ENCODE measurements at places on chromosomes 6 and 20.
A peak's percentile ranks its signal among the peaks of the same experiment; 100 is the strongest.

- no peak for DNase-seq
These were observed 5.0 kb downstream of the COL21A1 start for GRCh38 chr6:56242346-56242745.

GRCh38 chr6:113684382-113684901 lies 172.7 kb upstream of the MARCKS start:
- DNase-seq = peak; percentile 51

- peak; percentile 81 for DNase-seq
These were observed 224.0 kb upstream of the PLN start for GRCh38 chr6:118324116-118324515.

DNA sequence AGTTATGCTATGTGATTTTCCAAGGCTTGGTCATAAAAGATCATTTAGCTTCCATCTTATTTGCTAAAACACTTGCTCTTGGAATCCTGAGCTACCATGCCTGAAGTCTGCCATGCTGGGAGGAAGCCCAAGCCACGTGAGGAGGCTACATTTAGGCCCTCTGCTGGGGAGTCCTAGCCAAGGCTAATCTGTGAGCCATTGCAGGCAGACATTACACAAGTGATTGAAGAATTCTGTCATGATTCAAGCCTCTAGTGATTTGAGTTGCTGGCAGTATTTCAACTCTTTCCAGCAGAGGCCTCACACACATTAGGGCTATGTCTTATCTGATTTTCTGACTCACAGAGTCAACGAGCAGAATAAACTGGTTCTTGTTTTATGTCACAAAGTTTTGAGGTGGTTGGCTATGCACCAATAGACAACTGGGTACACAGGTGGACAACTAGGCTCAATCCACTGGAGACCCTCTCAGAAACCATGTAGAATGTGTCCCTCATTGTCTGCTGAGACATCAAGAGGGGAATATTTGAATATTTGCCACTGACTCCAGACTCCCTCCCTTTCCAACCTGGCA lies 227.2 kb upstream of the SULF2 start:
- peak; percentile 27 for DNase-seq

GRCh38 chr6:77986380-77987034 lies 333.7 kb downstream of the MEI4 start:
- no peak for DNase-seq

DNA sequence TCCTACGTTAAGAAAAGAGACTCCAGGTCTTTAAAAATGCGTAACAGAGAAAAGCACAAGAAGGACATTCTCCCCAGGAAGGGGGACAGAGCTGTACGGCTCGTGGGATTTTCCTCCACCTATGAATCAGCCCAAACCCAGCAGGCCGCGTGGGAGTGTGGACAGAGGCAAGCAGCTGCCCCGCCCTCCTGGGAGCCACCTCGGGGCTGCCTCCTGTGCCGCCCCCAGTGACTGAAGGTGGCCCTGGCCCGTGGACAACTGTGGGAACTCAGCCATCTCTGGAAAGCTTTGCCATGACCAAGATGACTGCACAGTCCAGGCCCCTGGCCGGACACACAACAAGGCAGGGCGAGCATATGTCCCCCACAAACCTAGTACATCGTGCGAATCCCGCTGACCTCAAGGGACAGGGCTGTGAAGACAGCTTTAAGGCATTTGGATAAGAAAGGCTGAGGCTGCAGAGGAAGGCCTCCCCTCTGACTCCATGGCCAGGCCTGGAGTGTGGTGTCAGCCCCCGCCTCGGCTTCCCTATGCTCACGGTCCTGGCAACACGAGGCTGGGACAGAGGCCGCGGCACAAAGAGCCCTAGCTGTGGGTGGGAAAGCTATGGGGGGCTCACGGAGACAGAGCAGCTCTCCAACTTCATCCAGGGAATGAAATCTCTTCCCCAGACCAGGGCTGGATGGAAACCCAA lies 26.9 kb downstream of the PXDC1 start:
- DNase-seq = no peak

GRCh38 chr20:2465100-2465499 lies 5.5 kb downstream of the SNRPB start:
- DNase-seq = no peak

- DNase-seq = no peak
These were observed 272.9 kb downstream of the PRL start for GRCh38 chr6:22023937-22024336.

DNA sequence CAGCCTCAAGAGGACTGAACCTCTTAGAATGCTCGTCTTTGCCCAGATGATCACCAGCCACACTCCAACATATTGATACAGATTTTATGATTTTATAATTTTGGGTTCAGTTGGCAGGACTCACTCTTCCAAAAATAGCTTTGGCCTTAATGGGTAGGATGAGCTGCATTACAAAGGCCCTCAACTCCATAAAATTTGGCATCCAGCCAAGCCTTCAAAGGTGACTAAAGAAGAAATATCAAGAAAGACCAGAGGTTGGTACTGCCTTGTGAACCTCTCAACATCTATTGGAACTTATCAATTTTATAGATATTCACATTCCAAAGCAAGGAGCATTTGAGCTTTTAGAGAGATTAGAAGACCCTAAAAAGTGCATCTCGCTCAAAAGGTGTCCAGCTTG lies 48.4 kb upstream of the SNAP25 start:
- no peak for DNase-seq

GRCh38 chr6:48222241-48222640 lies 111.2 kb upstream of the PTCHD4 start:
- DNase-seq = no peak

DNA sequence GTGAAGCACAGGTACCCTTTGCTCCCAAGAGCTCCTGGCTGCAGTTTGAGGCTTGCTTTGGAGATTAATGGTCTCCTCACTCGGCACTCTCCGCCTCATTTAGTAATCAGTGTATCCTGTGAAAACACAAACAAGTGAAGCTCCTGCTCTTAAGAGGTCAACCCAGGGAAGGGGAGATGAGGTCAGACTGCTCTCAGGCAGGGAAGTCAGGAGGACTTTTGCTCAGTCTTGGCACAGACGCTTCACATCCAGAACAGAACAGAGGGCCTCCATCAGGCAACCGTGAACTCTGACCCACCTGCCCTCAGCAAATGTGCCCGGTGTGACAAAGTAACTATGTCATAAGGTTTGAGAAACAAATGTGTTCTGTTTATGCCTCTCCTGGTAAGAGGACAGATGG lies 428.8 kb upstream of the JARID2 start:
- no peak for DNase-seq

DNA sequence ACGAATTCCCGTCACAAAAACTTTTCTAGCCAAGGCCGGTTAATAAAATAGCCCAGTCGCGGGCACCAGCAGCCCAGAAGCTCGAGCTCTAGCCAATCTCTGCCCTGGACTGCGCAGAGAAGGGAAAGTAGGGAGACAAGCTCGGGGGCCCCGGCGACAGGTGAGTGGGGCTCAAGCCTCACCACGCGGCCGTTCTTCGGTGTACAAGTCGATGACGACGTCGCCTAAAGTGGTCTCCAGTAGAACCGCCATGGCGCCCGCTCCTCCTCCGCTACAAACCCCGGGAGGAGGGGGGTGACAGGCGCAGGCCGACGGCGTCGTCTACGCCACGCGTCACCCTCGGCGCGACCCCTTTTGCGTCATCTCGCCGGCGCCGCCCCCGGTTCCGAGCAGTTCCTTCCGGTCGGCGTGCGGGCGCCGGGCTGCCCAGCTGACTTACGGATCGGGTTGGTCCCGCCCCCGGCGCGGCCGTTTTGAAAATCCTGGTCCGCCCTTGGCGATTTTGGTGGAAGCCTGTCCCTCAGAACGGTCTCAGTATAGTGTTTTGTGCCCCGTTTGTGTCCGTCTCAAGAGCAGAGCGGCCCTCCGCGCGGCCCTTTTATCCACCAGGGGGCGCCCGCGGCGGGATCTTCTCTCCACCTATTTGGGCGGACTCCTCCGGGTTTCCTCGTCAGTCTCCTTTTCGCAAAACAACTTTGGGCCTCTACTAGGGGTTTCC lies at the start of gene PPIL4:
Gene PPIL4 (minus strand): TSS at position 290 of the 718 bp plus-strand sequence. CDS start 38 bp downstream, at position 252.
- peak; percentile 97 for DNase-seq

DNA sequence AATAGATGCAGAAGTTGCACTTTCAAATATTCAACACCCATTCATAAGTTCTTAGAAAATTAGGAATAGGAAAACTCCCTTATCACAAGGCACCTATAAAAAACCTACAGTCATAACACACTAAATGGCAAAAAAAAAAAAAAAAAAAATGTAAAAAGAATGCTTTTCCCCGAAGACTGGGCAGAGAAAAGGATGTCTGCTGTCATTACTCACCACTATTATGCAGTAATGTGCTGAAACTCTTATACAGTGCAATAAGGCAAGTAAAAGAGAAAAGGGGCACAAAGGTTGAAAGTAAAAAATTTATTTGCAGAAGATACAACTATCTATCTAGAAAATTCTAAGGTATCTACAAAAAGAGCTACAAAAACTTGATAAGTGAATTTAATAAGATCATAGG lies 607.8 kb upstream of the ARID1B start:
- DNase-seq = no peak

DNA sequence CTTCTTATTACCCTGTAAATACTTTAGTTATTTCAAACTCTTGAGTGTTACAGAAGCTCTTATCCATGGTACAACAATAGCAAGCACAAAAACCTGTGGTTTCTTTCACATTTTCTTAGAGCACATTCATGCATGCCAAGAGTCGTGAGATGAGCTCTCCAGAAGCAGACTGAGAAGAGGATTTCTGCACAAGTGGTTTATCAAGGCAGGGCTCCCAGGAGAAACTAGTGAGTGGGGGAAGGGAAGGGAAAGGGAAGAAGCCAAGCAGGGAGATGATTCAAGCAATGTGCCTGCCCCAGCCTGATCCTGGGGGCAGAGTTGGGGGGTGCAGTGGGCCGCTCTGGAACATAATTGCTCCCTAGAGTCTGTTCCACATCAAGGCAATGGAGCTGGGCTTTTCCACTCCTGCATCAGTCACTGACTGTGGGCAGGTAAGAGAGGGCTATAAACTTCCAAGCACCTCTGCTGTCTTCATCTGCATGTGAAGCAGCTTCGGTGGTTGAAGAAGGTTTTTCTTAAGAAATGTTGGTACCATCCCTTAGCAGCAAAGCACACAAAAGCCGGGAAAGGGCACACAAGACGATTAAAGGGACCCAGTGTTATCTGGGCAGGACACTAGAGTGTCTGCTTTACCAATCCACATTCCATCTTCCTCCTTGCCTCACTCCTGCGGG lies 152.1 kb downstream of the PLCB4 start:
- DNase-seq = peak; percentile 47

GRCh38 chr6:23245572-23245971 lies 676.2 kb downstream of the HDGFL1 start:
- DNase-seq = no peak

Measured in mesendoderm (in vitro differentiated cells).